Esophagus squamous epithelium (tissue), 5 donors: ENCODE measurements at places on chromosomes 16 and 17.

GRCh38 chr17:77542551-77543490, 402.1 kb downstream of the SEC14L1 start:
- peak; percentile 12 for DNase-seq

DNA sequence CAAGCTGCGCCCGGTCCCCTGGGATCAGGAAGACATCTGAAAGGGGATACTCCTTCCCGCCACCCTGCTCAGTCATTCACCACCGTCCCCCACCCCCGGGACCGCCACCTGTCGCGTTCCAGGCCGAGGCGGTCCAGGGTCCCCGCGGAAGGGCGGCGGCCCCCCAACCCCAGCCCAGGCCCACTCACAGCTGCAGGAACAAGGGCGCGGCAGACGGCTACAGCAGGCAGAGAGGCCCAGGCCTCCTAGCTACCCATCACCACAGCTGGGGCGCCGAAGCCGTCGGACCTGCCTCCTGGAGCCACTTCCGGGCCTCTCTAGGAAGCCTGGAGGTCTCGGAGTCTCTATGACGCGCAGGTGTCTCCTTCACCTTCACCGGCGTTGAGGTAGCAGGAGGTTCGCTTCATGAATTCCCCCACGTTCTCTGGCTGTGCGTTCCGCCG, at the start of gene SDR42E1:
Gene SDR42E1, minus strand, starts transcription at position 272 of the 443 bp plus-strand sequence. CDS start 10,612 bp downstream, outside the sequence.
- peak; percentile 5 for DNase-seq

DNA sequence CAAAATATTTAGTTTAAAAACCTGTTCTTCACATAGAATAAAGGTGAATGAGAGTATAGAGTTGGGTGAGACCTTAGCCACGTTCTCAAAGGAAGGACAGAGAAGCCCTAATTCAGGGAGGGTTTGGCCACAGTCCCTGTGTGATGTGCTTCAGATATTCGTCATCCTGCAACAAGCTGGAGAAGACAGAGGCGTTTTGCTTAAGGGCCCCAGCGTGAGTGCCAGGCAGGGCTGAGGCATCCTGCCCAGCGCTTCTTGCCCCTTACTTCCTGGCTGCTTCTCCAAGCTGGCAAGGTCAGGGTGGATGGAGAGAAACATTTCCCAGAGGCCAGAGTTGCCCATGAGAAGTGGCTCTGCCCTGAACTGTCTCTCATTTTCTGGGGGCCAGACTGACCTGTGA, 46.9 kb downstream of the AXIN2 start:
- no peak for DNase-seq

GRCh38 chr16:62870554-62870953, 834.3 kb upstream of the CDH8 start:
- no peak for DNase-seq

- DNase-seq, result no peak
Measured at GRCh38 chr16:31700200-31700529, 172.5 kb downstream of the AHSP start.

- DNase-seq, result no peak
Measured at GRCh38 chr16:73152386-73153125, 104.6 kb upstream of the ZFHX3 start.

- no peak for DNase-seq
Measured at GRCh38 chr16:51569203-51569931, 418.3 kb upstream of the SALL1 start.

DNA sequence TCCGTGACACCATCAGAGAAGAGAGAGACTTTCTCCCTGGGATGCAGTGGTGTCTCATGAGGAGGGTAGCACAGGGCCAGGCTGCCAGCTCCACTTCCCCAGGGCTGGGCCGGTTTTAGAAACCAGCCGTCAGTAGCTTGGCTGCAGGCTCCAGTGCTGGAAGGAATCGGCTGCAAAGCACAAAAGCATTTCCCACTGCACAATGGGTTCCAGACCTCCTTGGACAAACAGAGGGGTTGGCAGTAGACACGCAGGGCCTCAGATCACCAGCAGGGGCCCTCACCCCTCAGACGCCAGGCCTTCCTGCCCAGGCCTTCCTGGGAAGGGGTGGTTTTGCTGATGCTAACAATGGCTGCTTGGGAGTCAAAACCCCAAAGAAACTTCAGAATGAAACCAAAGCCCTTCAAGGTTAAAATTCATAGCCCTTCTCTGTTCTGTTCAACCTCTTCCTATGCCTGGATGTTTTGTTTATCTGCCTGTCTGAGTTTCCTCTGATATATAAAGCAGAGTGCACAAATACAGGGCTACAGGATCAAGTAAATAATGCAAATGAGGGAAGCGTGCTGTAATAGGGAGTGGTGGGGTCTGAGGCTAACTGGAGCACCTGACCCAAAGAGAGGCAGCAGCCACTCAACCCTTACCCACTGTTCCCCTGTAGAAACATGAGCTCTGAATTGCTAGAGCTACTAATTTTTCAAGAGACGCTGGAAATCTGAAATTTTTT, 26.2 kb downstream of the TEKT5 start:
- DNase-seq, result no peak

DNA sequence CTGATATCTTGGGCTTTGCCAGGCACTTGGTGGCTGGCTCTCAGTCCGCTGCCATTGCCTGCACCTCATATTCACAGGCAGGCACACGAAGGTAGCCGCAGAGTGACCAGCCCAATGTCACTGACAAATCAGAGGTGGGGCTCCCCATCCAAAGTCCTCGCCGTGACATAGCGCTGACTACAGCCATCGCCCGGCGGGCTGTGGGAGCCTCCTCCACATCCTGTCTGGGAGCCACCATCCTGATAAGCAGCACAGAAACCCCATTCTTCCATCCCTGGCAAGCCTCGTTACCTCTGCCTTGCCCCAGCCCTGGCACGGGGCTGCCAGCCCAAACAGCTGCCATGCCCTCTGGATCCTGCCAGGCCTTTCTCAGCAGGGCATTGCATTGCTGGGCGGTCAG, 437.8 kb downstream of the SLC39A11 start:
- no peak for DNase-seq

DNA sequence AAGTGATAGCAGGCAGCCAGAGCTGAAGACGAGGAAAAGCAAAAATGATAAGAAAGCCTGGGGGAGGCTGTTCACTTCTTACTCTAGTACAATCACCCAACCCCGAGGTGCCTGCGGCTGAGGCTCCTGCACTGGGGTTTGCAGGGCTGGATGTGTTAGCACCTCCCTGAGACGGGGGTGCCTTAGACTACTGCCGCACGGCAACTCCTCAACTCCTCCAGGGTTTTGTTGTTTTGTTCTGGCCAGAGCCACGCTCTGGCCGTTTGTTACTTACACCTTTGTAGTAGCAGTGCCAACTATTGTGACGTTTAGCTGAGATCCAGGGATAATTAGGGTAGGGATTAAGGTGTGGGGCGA, 51.5 kb downstream of the LDHD start:
- no peak for DNase-seq

DNA sequence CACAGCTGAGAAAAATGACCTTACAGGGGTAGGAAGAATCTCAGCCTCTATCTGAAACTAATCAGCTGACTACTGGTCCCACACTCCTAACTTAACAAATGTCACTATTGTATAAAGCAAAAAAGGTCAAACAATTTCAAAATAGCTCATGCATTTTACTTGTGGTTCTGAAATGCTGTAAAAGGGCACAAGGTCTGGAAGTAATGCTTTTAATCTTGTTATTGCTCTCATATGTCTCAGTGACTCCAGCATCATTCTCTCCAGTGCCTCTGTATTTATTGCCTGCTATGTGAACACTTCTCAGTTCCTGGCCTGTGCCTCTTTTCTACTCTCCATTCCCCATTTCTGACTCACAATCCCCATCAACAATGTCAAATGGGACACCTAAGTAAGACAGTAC, 937.7 kb downstream of the CDH11 start:
- DNase-seq, result no peak

DNA sequence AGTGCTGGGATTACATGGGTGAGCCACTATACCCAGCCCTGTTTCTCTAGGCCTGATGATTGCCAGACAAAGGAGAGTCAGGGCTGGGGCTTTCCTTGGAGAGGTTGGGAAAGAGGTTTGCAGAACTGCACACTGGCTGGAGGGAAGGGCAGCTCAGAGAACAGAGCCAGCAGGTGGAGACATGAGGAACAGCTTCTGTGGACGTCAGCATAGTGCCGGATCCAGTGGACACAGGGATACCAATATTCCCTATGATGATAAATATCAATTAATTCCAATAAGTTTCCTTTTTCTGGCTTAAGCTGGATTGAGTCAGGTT, 43.2 kb upstream of the SCNN1B start:
- DNase-seq, result no peak

DNA sequence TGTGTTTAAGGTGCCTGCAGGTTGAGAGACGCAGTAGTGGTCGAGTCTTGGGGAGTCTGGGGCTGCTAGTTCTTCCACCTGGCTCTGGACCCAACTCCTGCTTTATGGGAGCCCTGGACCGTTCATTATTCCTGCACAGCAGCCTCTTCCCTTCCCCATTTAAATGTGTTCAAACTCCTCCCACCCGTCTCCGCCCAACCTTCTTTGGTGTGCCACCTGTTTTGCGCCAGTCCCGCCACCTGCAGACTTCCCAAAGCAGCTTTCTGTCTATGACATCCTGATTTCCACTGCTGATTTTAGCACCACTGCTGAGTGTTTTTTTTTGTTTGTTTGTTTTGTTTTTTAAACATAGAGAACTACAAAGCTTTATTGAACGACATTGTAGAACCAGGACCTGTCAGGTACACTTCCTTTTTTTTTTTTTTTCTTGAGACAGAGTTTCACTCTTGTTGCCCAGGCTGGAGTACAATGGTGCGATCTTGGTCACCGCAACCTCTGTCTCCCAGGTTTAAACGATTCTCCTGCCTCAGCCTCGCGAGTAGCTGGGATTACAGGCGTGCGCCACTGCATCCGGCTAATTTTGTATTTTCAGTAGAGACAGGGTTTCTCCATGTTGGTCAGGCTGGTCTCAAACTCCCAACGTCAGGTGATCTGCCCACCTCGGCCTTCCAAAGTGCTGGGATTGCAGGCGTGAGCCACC, 12.8 kb downstream of the ADORA2B start:
- DNase-seq, result no peak

DNA sequence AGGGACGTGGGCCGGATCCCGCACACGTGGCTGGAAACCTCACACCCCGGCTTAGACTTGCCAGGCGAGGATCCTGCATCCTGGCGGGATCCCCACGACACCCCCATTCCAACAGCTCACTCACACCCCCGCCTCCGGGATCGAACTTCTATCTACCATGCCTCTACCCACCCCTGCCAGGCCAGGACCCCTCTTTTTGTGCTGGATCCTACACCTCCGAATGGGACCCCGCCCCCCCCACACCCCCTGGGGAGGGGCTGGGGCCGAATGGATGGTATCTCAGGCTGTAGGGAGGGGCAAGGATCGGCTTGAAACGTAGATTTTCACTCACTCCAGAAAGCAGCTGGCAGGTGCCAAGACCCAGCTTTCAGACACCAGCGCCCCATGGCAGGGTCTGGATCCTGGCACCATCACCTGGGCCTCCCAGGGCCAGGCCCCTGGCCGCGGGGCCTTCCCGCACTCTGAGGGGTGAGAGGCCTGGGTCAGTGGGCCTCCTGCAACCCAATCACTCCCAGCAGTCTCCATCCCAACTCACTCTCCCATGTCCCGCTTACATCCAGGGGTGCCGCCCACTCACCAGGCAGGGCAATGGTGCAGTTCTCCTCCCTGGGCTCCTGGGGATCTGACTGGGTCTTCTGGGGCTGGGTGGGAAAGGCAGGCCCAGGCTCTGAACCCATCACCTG, 6.7 kb downstream of the PRSS36 start:
- no peak for DNase-seq

DNA sequence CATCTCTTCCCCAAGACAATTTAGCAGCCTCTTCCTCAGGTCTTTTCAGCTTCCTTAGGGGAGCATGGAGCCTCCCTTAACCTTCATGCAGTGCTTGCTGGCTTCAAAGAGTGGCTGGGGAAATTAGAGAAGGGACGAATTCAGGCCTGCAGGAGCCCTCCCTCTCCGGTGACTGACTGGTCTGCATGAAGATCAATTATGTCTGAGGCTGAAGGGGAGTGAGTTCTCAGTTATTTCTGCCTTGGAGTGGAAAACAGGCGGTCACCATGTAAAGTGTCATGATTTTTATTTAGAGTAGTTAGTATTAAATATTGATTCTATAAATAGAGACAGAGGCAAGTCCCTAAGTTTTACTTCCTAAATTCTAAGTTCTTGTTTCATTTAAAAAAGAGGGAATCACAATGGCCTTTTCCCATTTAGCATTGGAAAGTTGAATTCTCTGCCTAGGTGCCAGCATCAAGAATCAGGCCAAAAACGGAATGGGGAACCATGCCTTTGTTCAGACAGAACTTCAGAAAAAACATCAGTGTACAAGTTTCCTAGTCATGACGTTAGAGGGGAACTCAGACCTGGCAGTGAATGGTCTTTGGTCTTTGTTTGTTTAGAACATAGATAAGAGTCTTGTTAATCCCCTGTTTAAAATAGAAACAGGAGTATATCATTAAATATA, 4.4 kb downstream of the GABARAPL2 start:
- no peak for DNase-seq

DNA sequence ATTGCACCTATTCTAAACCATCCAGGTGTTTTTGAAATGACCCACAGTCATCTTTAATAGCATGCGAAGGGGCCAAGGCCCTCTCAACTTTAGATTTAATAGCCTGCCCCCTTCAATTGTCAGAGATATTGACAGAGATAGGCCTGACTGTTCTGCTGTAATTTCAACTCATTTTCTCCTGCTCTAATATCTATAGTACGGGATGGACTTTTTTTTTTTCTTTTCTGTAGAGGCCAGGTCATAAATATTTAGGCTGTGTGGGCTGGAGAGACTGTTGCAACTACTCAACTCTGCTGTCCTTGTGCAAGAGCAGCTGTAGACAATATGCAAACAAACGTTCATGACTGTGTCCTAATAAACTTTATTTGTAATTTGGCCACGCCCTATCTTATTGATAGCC, 24.7 kb upstream of the KRT20 start:
- DNase-seq, result no peak

GRCh38 chr16:47043200-47043599, 69.7 kb upstream of the DNAJA2 start:
- DNase-seq, result no peak

DNA sequence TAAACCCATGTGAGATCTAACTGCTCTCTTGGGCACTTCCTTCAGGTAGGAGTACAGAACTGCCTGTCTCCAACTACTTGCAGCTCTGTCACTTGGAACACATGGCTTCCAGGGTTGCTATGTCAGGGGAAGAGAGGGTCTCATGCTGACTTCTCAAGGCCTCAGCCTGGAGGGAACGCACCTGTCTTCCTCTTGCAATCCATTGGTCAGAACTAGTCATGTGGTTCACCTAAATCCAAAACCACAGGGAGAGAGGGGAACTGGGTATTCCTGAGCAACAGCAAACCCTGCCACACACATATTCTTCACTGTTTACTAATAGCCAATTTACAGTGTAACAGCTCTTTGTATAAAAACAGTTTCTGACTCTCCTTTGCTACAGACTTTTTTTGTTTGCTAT, 206.1 kb downstream of the KCNJ2 start:
- no peak for DNase-seq
